ENCODE measurements at places on chromosomes 3 and 15. TPM values are rescaled to one million over a fixed set of nuclear protein-coding genes. Genes with fewer than 3 reads are reported as not detected.

GABRA5 gene
- 54.2 TPM for total RNA-seq

ESYT3 gene
- 0.41 TPM for total RNA-seq

WDR48 gene
- total RNA-seq, result 111 TPM

GABRG3 gene
- total RNA-seq, result 24.1 TPM

SPCS1 gene
- total RNA-seq, result 39.9 TPM

Measured in frontal cortex (tissue), 4 donors.